ENCODE measurements at places on chromosomes 4 and X.
A peak's percentile ranks its signal among the peaks of the same experiment; 100 is the strongest.

DNA sequence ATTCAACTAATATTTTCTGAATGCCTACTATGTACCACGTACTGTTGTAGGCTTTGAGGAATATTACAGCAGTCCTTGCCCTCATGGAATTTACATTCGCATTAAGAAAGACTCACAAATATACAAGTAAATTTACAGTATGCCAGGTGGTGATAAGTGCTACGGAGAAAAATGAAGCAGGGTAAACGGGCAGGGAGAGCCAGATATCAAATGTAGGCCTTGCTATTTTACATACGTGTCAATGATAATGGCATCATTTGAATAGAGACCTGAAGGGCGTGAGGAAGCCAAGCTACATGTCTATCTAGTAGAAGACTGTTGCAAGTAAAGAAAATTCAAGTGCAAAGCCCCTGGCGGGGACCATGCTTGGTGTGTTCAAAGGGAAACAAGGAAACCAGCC is 65.2 kb downstream of the AMMECR1 start:
- no peak for DNase-seq

GRCh38 chr4:89889289-89889688 is 5.4 kb upstream of the MMRN1 start:
- DNase-seq, result no peak

GRCh38 chr4:77104791-77105540 is 29.2 kb upstream of the CCNI start:
- no peak for DNase-seq

DNA sequence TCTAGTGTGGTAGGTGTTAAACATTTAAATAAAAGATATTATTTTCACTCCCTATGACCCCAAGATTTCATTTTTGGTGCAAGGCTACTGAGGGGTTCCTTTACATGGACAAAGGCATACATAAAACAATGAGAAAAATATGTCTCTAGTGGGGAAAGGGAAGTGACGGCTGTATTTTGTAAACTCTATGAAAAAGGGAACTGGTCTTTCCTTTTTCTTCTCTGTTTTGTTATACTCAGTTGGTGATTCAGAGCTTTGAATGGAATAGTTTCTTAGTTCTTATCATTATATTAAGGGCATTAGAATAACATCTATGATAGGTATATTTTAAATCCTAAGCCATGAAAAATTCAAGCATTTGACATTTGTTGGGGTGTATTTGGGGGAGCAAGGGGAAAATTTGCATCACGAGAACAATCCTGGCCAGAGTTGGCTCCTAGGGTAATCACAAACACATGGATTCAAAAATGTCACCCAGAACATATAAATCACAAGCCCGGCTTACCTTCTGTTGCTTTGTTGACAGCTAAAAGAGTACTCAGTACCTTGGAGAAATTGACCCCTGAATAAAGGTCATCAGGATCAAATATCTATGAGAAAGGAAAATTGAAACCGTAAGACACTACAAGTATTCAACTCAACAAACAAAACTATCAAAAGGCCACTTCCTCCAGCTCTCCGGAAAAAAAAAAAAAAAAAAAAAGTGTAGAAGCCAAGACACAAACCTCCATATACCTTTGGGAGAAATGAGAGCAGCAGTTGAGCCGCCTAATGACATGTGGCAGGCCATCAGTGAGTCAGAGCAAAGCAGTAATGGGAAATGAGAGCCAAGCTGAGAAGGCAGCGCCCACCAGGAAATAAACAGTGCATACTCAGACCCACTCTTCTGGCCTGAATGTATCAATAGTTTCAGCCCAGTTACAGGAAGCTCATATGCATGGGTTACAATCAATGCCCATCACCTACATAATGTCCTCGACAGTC is 33.4 kb downstream of the ARHGEF6 start:
- DNase-seq, result no peak

- peak; percentile 34 for DNase-seq
Observed at GRCh38 chr4:82293304-82293703, 80.5 kb downstream of the HNRNPD start.

DNA sequence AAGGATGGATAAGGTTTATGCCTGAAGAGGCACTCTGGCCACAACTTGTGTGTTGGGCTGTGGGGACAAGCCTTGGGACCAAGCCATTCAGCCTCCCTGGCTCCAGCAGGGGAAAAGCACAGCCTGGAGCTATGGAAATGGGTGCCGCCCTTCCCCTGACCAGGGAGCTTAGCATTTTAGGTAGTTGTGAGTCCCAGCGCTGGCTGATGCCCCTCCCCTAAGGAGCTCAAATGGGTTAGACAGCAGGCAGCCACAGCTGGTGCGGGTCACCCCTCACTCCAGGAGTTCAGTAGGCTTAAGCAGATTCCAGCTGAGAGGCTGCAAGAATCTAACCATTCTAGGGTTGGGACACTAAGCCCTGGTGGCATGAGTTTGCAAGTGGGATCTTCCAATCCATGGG is 172.9 kb downstream of the KCNIP4 start:
- no peak for DNase-seq

DNA sequence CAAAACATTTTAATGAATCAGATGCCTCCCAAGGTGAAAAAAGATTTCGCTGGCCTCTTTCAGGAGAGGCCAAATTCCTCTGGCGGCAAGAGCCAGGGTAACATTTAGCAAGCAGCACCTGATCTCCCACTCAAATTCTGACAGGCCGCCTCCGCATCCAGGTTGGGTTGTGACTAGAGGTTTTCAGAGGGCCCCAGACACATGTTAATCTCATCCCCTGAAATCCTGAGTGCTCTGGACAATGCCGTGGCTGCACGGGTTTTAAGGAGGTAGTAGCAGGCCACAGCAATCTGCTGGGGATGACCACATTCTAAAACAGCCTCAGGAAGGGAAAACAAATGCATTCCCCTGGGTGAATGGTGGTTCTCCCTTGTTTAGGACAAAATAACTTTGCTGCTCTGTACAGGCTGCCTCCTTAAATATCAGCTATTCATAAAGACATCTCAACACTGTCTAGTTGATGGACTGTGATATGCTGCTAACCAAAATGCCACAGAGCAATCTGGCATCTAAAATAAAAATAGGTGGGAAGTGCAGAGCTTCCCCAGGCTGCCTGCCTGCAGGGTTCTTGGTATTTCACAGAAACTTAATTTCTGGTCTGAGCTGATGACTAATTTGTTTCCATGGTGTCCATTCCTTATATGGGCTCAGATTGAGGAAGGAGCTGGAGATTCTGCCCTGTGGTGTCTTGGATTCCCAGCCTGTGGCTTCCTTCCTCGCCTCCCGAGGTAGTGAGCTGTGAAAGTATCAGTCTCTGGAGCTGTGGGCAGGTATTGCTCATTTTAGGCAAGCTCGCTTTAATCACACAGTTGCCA is 202.0 kb downstream of the DCLK2 start:
- DNase-seq, result peak; percentile 2

DNA sequence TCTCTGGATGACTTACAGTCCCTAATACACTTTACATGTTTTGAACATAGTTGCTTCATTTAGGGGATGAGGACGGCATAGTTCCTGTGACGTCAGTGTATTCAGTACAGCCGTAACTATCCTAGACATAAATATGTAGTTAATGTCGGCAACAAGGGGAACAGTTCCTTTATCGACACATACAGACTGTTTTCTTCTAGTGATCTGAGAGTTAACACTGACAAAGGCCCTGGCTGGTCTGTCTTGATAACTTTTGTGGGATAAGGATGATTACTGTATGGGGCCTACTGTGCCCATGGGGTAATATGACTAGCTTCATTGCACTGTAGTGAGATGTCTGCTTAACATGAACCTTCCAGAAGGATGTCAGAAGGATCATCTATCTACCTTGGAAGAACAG is 131.2 kb downstream of the ZNF518B start:
- DNase-seq, result no peak

DNA sequence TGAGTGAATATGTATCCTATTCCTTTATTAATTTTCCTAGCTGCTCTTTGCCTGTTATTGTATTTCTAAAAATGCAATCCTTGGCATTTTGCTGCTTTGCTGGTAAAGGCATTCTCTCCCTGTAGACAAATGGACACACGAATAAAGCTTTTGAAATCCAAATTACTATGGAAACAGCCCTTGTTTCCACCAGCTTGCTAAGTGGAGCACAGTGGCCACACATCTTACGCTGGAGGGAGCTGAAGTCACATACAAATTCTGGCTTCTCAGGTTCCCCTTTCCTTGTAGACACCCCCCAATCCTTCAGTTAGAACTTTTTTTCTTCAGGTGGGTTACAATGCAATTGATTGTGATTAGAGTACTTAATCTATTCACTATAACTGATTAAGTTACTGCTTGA is 66.2 kb downstream of the AGA start:
- no peak for DNase-seq

DNA sequence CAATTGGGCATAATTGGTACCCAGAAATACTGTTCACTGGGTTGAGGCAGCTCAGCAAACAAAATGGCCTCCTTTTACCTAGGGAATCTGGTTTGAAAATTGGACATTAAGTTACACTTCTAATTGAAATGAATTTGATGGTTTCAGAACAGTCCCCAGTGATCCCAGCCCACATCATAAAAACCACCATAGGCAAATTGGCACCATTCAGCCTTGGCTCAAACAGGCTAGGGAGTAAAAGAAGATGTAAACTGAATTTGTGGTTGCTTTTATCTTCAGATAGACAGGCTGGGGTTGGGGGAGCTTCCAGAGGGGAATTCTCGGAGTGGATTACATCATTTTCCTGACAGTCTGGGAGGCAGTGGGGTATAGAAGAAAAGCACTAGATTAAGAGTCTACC is 576.5 kb downstream of the MID1IP1 start:
- DNase-seq, result no peak

DNA sequence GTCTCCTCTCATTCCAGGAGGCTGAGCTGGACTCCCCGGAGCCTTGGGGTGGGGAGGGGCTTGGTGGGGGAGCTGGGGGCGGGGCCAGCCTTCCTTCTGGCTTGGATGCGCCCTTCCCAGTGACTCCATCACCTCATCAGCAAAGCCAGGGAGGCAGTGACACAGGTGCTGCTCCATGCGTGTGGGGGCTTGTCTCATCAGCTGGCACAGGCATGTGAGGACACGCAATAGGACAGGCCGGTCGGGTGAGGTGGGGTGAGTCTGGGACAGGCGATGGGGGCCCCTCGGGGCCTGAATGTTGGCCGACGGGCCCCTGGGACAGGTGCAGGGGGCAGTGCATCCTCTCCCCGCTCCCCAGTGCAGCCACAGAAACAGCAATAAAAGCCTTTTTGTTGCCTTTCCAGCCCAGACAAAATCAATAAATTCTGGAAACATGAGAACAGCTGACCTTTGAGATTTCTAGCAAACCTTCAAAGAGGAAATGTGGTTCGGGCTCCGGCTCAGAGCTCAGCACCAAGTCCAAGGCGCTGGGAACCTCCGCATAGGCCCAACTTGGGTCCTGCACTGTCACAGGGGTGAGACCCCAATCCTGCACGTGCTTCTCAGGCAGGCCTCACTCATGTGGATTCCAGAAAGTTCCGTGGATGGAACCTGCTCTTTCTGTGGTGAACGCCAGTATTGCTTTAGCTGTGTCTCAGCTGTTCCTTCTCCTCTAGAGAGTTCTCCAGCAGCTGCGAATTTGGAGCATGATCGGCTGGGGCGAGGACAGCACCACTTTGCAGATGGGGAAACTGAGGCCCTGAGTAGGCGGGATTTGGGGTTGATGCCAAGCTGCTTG is 18.5 kb downstream of the ADRA2C start:
- DNase-seq, result no peak

- no peak for DNase-seq
Observed at GRCh38 chrX:15761564-15762191, 23.6 kb downstream of the CA5B start.

DNA sequence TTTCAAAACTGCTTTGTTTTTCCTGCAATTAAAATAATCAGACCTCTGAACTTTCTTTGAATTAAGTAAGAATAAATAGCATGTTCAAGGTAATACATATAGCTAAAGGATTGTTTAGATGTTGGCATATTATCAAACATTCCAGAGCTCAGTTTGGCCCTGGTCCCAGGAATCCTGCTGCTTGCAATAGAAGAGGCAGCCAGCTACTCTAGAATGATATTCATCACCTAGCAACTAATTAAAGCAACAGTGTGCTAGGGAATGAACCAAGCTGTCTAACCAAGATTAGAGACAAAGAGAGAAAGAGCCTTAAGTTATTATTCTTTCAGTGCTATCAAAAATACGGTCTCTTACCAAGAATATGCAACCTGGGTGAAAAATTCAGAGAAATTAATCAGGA is 460.9 kb downstream of the GABRG1 start:
- no peak for DNase-seq

GRCh38 chr4:3193531-3194203 is 55.3 kb upstream of the MSANTD1 start:
- no peak for DNase-seq

GRCh38 chr4:129264008-129264657 is 168.2 kb downstream of the C4orf33 start:
- no peak for DNase-seq

- no peak for DNase-seq
Observed at GRCh38 chr4:13432453-13432852, 51.7 kb downstream of the RAB28 start.

- no peak for DNase-seq
Observed at GRCh38 chr4:54677853-54678650, 20.3 kb downstream of the KIT start.

- DNase-seq, result no peak
Observed at GRCh38 chr4:149708513-149709130, 107.0 kb downstream of the IQCM start.

DNA sequence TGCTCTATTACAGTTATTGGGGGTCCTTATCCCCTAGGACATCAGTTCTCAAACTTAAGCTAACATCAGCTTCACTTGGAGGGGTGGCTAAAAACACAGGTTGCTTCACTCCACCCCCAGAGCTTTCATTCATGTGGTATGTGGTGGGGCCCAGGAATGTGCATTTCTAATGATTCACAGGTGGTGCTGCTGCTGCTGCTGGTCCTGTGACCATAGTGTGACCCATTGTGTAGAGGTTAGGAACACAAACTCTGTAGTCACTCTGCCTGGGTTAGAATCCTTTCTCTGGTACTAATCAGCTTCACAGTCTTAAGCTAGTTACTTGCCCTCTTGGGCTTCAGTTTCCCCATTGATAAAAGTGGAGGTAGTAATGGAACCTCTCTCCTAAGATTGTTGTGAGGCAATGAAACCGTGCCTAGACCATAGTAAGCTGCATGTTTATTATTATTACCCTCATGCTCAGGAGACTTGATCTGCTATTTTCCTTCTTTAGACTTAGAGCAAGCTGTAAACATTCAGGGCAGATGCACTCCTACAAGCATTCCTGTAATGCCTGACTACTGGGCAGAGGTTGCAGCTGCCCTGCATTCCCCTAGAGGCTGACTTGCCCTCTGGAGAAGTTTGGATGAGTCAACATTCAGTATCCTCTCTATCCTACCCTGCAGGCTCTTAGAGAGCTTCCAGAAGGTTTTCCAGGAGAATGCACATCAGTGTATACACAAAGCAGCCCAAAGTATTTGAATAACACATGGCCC is 94.1 kb upstream of the ACSL4 start:
- DNase-seq, result no peak
